ENCODE measurements at places on chromosomes 4 and X.
A peak's percentile ranks its signal among the peaks of the same experiment; 100 is the strongest.

DNA sequence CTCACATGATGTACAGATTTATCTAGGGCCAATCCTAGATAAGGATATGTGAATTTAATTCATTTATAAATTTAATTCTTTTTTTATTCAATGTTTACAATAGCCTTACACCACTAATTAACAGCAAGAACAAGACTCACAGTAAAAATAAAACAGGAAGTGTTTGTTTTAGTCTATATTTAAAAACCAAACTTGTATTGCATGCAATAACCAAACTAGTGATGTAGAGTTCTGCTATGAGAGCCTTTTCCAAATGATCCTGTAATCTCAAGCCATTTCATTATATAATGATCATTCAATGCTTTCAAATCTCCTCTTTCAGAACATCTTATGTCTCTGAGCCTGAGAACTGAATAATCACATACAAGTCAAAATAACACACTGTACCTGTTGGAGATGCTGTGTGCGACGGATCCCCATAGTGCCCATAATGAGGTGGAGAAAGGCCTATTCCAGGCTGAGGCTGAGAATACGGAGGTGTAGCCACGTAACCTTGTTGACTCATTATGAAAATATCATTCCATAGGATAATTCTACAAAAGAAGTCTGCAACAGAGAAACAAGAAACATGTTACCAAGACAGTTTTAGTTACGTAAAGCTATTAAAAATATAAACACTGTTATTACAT lies 2.6 kb downstream of the SEC24D start:
- DNase-seq, result no peak

- no peak for DNase-seq
Observed at GRCh38 chrX:23742174-23742696, 841 bp downstream of the ACOT9 start.

DNA sequence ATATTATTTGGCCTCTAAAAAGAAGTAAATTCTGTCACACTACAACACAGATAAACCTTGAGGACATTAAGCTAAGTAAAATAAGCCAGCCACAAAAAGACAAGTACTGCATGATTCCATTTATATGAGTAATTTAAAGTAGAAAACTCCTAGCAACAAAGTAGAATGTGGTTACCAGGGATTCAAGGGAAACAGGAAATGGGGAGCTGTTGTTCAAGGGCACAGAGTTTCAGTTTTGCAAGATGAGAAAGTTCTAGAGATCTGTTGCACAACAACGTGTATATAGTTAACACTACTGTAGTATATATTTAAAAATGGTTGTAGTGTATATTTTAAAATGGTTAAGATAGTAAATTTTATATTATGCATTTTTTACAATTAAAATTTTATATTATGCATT lies 25.4 kb downstream of the SEC31A start:
- peak; percentile 31 for DNase-seq

GRCh38 chrX:93528917-93529316 lies 144.5 kb downstream of the NAP1L3 start:
- DNase-seq, result no peak

- DNase-seq, result no peak
Observed at GRCh38 chr4:80294206-80294605, 27.7 kb downstream of the FGF5 start.
